ENCODE measurements at places on chromosomes 3 and 15. TPM values are rescaled to one million over a fixed set of nuclear protein-coding genes. Genes with fewer than 3 reads are reported as not detected.

The C3orf80 gene
- total RNA-seq: not detected

The TMEM108 gene
- total RNA-seq: not detected

The C3orf52 gene
- total RNA-seq: 3.6 TPM

The ECE2 gene
- total RNA-seq: not detected

The UTS2B gene
- total RNA-seq: not detected

The RTP3 gene
- total RNA-seq: not detected

The TRH gene
- not detected for total RNA-seq

The MYZAP gene
- 3.4 TPM for total RNA-seq

The SPINK8 gene
- total RNA-seq: not detected

The REC114 gene
- total RNA-seq: not detected

The CFAP44 gene
- total RNA-seq: 0.16 TPM

The CD86 gene
- 0.16 TPM for total RNA-seq

The PLSCR5 gene
- not detected for total RNA-seq

The CCRL2 gene
- not detected for total RNA-seq

The LIPH gene
- total RNA-seq: 0.11 TPM

The IL20RB gene
- 175 TPM for total RNA-seq

The RGMA gene
- total RNA-seq: 0.55 TPM

Measured in hair follicular keratinocyte (primary cell).